ENCODE measurements at places on chromosomes 16 and 17. TPM values are rescaled to one million over a fixed set of nuclear protein-coding genes. Genes with fewer than 3 reads are reported as not detected.

Gene FKBP10
- 759 TPM for total RNA-seq

Gene PGAP3
- total RNA-seq, result 14.2 TPM

DNA sequence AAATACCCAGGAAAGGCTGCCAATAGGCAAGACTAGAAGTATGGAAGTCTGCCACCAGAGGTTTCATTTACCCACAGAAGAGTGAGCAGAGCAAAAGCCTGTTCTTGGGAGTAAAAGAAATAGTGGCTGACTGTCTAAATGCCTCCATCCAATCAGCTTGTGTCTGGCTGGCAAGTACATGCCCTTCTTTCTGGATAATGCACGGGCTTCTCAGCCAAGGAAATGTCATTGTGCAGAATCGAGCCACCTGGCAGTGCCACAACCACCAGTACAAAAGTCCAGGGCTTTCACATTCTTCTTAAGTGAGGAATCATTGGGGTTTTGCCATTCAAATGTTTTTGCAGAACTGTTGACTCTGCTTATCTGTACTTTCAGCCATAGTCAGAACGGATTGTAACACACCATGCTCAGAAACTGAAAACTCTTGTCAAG lies 10.1 kb upstream of the ERCC4 start:
- DNase-seq, result peak; percentile 75

GRCh38 chr17:72378414-72379390 lies 257.9 kb downstream of the SOX9 start:
- no peak for DNase-seq

DNA sequence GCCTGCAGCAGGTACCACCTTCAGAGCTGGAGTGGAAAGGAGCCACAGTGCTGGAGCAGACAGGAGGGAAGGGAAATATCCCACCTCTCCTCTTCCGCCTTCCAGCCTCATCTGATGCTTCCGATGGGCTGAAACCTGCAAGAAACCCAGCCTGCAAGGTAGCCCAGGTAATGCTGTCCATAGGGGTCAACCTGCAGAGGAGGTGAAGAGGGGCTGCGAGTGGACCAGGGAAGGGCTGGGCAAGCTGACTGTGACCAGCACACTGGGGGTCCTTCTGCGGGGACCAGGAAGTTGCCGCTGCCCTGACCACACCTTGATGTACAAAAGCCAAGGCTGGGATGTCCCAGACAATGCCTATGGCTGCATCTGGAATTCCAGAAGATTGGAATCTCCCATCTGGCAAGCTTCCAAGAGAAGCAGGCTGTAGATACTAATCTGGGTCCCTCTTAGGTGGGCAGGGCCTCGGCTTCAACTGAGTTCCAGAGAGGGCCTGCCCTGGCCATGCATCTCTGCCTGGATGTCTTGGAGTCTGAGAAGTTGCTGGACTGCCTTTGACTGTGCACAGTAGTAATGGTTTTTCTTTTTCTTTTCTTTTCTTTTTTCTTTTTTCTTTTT lies 5.8 kb downstream of the FOXL1 start:
- no peak for DNase-seq

Measured in GM23248 (cell line).